ENCODE measurements at places on chromosomes 16 and 17.

- DNase-seq: no peak
These were observed 11.1 kb downstream of the PIMREG start for GRCh38 chr17:6455321-6455705.

- DNase-seq: no peak
These were observed 19.7 kb downstream of the G6PC1 start for GRCh38 chr17:42920106-42920900.

- DNase-seq: no peak
These were observed 405.6 kb downstream of the WWOX start for GRCh38 chr16:78505036-78505435.

GRCh38 chr17:8649157-8650118, 18.9 kb upstream of the MYH10 start:
- DNase-seq: no peak

GRCh38 chr17:36030956-36031355, 13.2 kb upstream of the CCL23 start:
- no peak for DNase-seq

GRCh38 chr16:67694611-67695010, 24.5 kb downstream of the GFOD2 start:
- DNase-seq: no peak

DNA sequence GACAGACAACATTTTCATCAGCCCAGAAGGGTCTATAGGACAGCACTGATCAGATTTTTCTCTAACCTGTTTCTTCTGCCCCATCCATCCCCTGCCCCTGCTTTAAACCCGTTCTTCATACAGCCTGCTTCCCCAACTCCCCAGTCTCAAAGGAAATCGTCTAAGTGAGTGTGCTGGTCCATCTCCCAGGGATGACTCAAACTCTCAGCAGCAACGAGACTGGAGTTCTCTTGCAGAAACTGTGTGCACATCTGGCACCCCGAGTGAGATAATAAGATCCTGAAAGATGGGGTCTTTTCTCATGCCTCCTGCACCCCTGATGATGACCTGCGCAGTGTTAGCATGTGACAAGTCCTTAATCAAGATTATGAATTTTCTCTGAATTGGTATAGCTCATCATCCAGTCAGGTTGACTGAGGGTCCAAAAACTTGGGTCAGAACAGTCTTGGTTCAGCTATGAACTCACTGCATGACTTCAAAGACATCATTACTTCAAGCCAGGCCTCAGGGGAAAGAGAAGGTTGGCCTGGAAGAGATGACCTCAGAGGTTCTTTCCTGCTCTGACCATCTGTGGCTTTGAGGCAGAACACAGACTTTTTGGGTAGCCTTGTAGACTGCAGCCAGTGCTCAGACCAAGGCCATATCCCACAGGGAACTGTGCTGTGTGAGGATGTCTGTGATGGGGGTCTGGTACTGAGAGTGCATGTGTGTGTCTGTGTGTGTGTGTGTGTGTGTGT, 117.9 kb downstream of the SPACA3 start:
- no peak for DNase-seq

DNA sequence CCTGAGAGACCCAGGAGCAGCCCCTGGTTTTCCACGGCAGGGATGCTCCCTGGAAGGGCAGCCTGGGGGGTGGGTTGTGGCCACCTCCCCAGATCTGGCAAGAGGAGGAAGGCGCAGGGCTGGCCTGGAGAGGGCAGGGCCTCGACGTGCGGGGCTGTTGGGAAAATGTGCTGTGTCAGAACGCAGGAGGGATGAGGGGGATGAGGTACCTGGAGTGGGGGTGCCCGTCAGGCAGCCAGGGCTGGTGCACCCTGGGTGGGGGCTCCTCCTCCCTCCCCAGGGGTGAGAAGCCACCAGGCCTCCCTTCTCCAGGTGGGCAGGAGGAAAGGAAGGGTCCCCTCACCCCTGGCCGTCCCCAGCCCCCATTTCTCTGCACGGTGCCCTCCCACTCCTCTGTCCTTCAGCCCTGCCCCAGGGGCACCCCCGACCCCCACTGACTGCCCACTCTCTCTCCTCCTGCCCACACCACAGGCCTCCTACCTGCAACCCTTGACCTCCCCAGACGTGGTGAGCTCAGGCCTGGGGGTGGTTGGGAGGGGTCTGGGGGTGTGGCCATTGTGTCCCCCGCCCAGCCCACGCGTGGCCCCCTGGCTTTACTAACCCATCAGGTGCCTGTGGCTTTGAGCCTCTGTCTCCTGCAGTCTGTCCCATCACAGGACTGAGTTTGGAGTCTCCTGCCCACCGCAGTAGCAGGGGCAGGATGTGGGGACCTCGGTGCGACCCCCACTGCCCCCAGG, 39.6 kb downstream of the BAHCC1 start:
- no peak for DNase-seq

GRCh38 chr16:67764158-67764667, 42.1 kb downstream of the RANBP10 start:
- DNase-seq: no peak

- no peak for DNase-seq
These were observed 1.3 kb upstream of the MYO1D start for GRCh38 chr17:32878211-32878610.

DNA sequence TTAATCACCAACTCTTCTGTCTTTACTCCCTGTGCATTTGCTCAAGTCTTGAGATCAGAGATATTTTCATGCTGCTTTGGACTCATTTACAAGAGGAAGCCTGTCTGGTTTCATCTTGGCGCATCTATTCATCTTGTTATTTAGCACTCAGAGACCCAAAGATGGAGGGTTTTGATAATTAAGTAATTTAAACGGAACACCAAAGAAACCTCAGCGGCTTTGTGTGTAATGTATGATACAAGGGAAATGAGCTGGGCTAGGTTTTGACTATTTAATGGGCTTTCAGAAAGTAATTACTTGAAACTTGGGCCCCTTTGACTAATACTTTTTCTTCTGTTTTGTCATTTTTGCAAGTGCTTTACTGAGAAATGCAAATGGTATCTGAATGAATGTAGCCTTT, 66.2 kb upstream of the CACNG3 start:
- DNase-seq: no peak

DNA sequence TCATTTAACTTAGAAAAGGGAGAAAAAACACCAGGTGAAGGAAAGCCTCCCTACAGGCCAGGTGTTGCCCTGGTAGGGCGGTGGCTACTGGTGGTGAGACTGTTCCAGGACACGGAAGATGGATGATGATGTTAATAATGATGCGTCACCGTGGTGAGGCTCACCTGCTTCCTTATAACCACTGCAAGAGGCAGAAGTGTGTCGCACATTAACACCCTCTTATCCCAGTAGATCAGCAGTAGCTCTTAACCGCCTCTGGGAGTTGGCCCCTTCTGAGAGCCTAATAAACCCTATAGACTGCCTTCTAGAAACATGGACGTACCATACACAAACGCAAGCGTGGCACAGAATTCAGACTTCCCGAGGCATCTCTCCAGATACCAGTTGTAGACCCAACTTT, 7.8 kb downstream of the BFAR start:
- no peak for DNase-seq

GRCh38 chr17:9479964-9480363, 95.7 kb downstream of the STX8 start:
- DNase-seq: no peak

DNA sequence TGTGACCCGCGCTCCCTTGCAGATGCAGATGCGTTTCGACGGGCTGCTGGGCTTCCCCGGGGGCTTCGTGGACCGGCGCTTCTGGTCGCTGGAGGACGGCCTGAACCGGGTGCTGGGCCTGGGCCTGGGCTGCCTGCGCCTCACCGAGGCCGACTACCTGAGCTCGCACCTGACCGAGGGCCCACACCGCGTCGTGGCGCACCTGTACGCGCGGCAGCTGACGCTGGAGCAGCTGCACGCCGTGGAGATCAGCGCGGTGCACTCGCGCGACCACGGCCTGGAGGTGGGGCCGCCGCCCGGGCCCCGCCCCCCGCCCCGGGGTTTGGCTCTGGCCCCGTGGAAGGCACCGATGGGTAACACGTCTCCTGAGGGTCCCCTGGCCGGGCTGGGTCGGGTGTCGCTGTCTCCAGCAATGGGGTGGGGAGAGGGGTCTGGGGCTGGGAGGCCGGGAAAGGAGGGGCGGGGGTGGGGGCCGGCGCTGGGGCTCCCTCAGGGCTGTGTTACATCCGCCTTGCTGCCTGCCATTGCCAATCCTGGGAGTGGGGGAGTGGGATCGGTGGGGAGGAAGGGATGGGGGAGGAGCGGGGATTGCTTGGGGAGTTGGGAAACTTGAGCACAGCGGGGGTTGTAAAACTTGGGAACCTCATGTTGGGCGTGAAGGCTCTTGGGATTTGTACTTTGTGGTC, 737 bp downstream of the NUDT16L1 start:
- peak; percentile 20 for DNase-seq

GRCh38 chr16:67429053-67429798, 1.7 kb upstream of the HSD11B2 start:
- no peak for DNase-seq

GRCh38 chr17:43755389-43755875, 3.2 kb downstream of the SOST start:
- DNase-seq: no peak

DNA sequence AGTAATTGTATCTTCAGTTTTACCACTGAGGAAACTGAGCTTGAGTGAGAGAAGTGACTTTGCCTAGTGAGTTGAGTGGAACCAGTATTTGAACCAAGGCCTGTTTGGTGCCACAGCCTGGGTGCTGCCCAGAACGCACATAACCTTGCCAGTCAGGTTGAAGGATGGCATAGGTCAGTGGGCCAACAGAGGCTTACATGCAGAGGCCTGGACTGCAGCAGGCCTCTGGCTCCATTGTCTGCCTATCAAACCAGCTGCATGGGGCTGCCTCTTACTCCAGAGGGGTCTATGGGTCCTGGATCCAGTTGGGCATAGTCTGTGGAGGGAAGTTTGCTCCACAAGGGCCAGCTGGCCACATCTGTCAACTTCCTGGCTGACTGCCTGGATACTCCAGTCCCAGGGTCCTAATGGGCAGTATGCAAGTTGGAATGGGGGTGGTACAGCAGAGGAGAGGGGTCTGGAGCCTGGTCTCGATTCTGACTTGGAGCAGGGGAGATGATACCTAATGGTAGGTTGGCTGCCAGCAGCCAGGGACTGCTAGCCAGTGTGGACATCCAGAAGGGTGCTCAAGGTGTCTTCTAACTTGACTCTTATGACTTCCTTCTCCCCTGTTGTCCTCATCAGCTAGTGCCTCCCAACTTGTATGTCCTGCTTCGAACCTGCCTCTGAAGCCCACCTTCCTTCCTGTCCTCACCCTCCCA, 11.1 kb upstream of the RNF112 start:
- DNase-seq: no peak

- DNase-seq: no peak
These were observed 10.5 kb upstream of the HEATR6 start for GRCh38 chr17:60089096-60089806.

GRCh38 chr16:65773301-65773874, 593.1 kb upstream of the CDH5 start:
- no peak for DNase-seq

DNA sequence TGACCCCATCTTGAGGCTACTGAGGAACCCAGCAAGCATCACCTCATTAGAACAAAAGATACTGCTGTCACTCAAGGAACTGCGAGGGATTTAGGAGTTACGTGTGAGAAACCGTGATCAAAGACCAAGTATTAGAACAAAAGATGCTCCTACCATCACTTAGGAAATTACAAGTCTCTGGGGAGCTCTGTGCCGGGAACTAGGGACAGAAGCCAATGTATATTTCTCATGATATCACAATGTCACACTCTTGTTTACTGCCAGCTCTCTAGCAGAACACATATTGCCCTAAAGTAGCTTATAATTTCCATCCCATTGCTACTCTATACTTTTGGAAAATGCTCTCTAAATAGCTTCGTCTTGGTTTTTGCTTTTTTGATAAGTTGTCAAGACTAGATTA, 214.5 kb downstream of the HS3ST3A1 start:
- DNase-seq: no peak

GRCh38 chr17:63984236-63984635, 11.5 kb upstream of the SCN4A start:
- DNase-seq: no peak

DNA sequence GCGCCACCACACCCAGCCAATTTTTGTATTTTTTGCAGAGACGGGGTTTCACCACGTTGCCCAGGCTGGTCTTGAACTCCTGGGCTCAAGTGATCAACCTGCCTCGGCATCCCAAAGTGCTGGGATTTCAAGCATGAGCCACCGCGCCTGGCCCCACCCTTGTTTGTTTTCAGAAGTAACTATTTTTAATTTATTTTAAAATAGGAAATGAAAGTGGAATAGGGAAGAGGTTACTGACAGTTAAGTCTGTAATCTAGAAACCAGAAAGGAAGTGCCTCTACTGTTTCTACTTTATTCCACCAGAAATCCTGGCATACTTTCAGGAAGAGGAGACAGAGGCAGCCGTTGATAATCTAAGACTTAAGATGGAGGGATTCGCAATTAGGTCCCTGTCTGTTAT, 225.6 kb downstream of the TANC2 start:
- DNase-seq: no peak

GRCh38 chr16:68700120-68700519, 37.0 kb upstream of the CDH1 start:
- DNase-seq: peak; percentile 35

GRCh38 chr17:3712811-3713463, 10.8 kb upstream of the HASPIN start:
- DNase-seq: no peak

GRCh38 chr16:518858-519257, 8.7 kb upstream of the CAPN15 start:
- DNase-seq: no peak

GRCh38 chr17:8056976-8057625, 18.2 kb downstream of the ALOX15B start:
- DNase-seq: no peak

DNA sequence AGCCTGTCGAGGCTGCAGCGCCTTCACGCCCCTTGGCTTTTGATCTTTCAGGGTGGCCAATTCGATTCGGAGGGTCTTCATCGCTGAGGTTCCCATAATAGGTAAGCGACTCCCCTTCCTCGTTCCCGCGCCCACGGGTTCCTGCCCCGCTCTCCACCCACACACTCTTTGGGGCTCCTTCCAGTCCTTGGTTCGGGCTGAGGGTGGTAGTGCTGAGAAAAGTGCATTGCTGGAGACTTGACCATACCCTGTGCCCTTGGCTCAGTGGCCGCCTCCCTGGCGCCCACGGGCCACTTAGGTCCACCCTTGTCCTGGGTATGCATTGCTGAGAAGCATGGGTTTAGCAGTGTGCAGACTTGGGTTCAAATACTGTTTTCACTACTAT, 491 bp downstream of the POLR2C start:
- no peak for DNase-seq

DNA sequence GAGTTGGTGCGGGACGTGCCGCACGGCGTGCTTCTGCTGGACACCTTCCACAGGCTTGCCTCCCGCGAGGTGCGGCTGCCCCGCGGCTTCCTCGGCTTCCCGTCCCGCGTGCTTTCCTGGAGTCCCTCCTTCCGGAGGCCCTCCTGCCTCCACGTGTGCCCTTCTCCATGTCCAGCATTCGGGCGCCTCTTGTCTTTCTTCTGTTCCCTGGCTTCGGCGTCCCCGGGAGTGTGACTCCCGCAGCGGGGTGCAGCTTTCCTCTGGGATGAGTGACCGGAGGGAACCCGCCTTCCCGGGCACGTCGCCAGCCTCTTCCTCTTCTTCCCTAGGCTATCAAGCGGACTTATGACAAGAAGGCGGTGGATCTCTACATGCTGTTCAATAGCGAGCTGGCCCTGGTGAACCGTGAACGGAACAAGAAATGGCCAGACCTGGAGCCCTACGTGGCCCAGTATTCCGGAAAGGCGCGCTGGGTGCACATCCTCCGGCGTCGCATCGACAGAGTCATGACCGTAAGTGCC, 23.0 kb downstream of the DNAH2 start:
- peak; percentile 29 for DNase-seq

- no peak for DNase-seq
These were observed 59.3 kb downstream of the JPH3 start for GRCh38 chr16:87661561-87661960.

GRCh38 chr17:67157732-67158639, 87.0 kb downstream of the HELZ start:
- peak; percentile 42 for DNase-seq
